Occipital lobe (tissue), 3 donors: ENCODE measurements at places on chromosomes 11 and 22. TPM values are rescaled to one million over a fixed set of nuclear protein-coding genes. Genes with fewer than 3 reads are reported as not detected.

OR2D2 gene
- total RNA-seq: 0.31 TPM

GAB4 gene
- total RNA-seq: not detected

EXPH5 gene
- 3.1 TPM for total RNA-seq

YPEL1 gene
- 99.2 TPM for total RNA-seq

FZD4 gene
- total RNA-seq: 16.1 TPM

APOL4 gene
- total RNA-seq: 10.5 TPM

INS gene
- total RNA-seq: not detected

FBXO7 gene
- total RNA-seq: 57.7 TPM

FOLR2 gene
- 5.8 TPM for total RNA-seq

ADSL gene
- 48.2 TPM for total RNA-seq

MB gene
- not detected for total RNA-seq

VPREB1 gene
- not detected for total RNA-seq

SNX15 gene
- 19.0 TPM for total RNA-seq

NXPE4 gene
- not detected for total RNA-seq

OR8D1 gene
- not detected for total RNA-seq

OR5B2 gene
- total RNA-seq: not detected

NXPE2 gene
- total RNA-seq: 0.78 TPM

ADM gene
- 14.7 TPM for total RNA-seq

CRYBA4 gene
- not detected for total RNA-seq

MTNR1B gene
- total RNA-seq: not detected

SCGB1A1 gene
- total RNA-seq: not detected

TMPRSS6 gene
- not detected for total RNA-seq

PNPLA3 gene
- 12.8 TPM for total RNA-seq

SLC17A6 gene
- 21.2 TPM for total RNA-seq

TTC17 gene
- 109 TPM for total RNA-seq

EHD1 gene
- 22.9 TPM for total RNA-seq

APIP gene
- total RNA-seq: 30.9 TPM

IRAG1 gene
- total RNA-seq: 1.4 TPM

SCARF2 gene
- total RNA-seq: 1.7 TPM
